ENCODE measurements at places on chromosomes 7 and 10. TPM values are rescaled to one million over a fixed set of nuclear protein-coding genes. Genes with fewer than 3 reads are reported as not detected.

The NKX6-2 gene
- not detected for total RNA-seq

The CLCN1 gene
- total RNA-seq = not detected

The CUTC gene
- 37.5 TPM for total RNA-seq

The EGR2 gene
- total RNA-seq = 5.9 TPM

The CTNNA3 gene
- 23.8 TPM for total RNA-seq

DNA sequence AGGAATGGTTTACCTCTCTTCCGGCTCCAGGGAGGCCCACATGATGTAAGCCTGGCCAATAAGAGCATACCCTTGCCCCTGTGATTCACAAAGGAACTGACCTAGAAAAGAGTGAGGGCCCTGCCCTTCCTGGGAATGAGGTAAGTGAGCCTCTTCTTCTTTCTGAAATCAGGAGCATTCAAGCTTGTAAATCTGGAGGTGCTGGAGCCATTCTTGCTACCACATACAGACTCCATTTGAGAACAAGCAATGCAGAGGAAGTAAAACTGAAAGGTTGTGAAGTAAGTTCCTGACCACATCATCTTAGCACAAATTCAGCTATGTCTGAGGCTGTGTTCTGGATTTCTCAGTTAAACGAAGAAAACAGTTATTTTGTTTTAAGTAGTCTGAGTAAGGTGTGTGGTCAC lies 132.2 kb downstream of the CD36 start:
- no peak for DNase-seq

- no peak for DNase-seq
Measured at GRCh38 chr10:49441488-49442476, 45.9 kb upstream of the DRGX start.

- DNase-seq = no peak
Measured at GRCh38 chr7:26193432-26194207, 6.9 kb downstream of the HNRNPA2B1 start.

Measured in right atrium auricular region (tissue), 2 donors.